Aortic smooth muscle cell (primary cell): ENCODE measurements at places on chromosomes 1 and 21. TPM values are rescaled to one million over a fixed set of nuclear protein-coding genes. Genes with fewer than 3 reads are reported as not detected.

The S100A7 gene
- total RNA-seq = not detected in 2 replicates

The ECE1 gene
- total RNA-seq = 198 and 225 TPM in 2 replicates

The SLC25A24 gene
- 35.1 and 36.9 TPM in 2 replicates for total RNA-seq

The FABP3 gene
- total RNA-seq = 57.1 and 132 TPM in 2 replicates

The LIPI gene
- total RNA-seq = not detected in 2 replicates

The MTHFR gene
- total RNA-seq = 37.0 and 49.1 TPM in 2 replicates

The ZNF593 gene
- 18.5 and 27.1 TPM in 2 replicates for total RNA-seq

The LCE1A gene
- not detected in 2 replicates for total RNA-seq

The MCOLN2 gene
- 2.6 and 4.6 TPM in 2 replicates for total RNA-seq

The FALEC gene
- 0.31 TPM in 1 of 2 replicates, not detected in the other for total RNA-seq

The OR2AK2 gene
- total RNA-seq = not detected in 2 replicates

The GJA4 gene
- 1.1 and 1.6 TPM in 2 replicates for total RNA-seq

The AMY2B gene
- 10.0 and 10.6 TPM in 2 replicates for total RNA-seq

The DRAXIN gene
- 0.50 and 0.53 TPM in 2 replicates for total RNA-seq

The C1orf232 gene
- not detected in 2 replicates for total RNA-seq

The PADI3 gene
- total RNA-seq = not detected in 2 replicates

The NGF gene
- 7.7 and 12.7 TPM in 2 replicates for total RNA-seq

The SIK1 gene
- under 0.01 and 0.13 TPM in 2 replicates for total RNA-seq

The DPT gene
- total RNA-seq = 0.93 and 1.7 TPM in 2 replicates

The DYRK3 gene
- 19.9 and 21.9 TPM in 2 replicates for total RNA-seq

The NFIA gene
- 7.7 and 12.9 TPM in 2 replicates for total RNA-seq

The SEMA4A gene
- total RNA-seq = 3.0 and 6.8 TPM in 2 replicates

The LAMC1 gene
- 869 and 914 TPM in 2 replicates for total RNA-seq

The INAVA gene
- total RNA-seq = not detected in 2 replicates

The ZNF648 gene
- not detected in 2 replicates for total RNA-seq

The CFAP45 gene
- total RNA-seq = 1.3 TPM in 2 replicates

The FAM110D gene
- under 0.01 and 0.06 TPM in 2 replicates for total RNA-seq

The CNKSR1 gene
- total RNA-seq = 0.26 TPM in 1 of 2 replicates, not detected in the other
